Fibroblast of skin of left biceps (primary cell): ENCODE measurements at places on chromosomes 5 and 9.

DNA sequence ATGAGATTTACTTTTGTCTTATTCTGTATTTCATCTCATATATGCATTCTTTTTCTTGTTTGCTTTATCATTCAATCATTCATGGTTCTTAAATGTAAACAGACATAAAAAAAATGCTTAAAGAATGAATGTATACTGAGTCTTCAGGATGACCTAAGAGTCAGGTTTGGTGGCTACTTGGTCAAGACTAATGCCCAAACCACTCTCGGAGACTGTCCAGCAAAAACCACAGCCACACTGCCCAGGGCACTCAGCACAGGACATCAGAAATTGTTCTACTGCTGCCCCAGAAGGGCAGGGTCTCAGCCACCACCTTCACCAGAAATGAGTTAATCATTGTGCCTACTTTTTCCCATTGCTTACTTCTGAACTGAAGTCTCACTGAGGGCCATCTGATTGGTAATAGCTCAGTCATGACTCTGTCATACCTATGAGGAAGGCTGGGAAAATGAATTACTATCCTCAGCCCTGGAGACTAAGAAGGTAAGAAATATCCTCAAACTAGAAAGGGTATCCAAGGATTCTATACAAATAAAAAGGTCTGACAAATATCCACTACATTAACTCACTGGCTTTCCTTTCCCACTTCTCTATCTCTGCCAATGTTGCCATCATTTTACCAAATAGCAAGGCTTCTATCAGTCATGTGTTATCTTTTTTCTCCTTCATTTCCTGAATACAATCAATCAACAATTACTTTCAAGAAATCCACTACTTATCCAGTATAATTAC, 236.1 kb downstream of the CETN3 start:
- DNase-seq: no peak

DNA sequence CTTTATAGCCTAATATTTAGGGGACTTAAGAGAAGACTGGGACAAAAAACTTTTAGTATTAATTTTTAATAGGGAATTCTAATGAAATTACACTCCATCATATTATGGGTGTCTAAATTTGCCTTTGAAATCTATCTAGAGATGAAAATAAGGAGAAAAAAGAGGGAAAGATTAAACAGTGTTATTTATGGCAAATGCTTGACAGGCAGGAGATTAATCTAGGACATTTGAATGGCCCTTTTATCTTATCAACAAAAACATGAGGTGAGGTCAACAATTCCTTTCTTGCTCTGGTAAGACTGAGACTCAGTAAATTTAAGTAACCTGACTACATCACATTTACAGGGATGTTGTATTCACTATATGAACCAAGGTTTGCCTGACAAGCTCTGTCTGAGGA, 852.8 kb upstream of the CTNND2 start:
- DNase-seq: no peak

DNA sequence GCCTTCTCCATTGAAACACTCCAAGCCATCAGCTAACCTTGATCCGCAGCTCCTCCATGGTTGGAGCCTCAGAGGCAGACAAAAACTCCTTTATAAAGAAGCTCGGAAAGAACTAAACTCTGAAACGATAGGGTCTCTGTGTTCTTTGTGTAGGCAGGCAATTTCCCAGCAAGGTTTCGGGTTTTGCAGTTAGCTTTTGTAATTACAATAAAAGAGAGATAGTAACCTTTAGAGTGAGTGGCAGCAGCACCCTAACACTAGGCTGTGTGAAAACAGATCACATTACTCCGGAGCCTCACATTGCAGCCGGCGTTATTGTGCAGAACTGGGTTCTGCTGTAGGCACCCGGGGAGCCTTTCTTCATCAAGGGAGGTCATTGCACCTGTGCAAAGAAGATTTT, 115.8 kb upstream of the MAP3K1 start:
- no peak for DNase-seq

GRCh38 chr9:13603921-13604320, 324.4 kb upstream of the MPDZ start:
- no peak for DNase-seq

DNA sequence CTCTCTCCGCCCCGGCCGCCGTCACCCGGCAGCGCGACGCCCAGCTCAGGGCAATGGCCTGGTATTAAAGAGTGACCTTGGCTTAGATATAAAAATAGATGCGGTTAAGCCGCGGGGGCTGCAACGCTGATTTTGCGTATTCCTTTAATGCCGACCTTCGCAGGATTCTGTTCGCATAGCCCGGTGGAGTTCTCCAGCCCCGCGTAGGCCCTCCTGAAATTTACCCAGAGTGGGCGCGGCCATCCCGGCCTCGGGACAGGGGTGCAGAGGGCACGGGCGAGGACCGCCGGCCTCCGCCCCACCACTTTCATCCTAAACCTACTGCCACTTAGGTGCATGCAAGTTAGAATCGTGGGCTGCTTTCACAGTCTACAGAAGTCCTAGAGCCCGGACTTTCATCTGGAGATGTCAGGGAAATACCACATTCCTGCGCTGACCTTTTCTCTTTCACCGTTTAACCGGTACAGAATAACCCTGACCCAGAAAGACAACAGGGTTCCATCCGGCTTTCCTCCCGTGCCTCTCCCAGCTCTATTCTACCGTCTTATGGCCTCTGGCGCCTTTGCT, 492 bp upstream of the FAM169A start:
- no peak for DNase-seq

DNA sequence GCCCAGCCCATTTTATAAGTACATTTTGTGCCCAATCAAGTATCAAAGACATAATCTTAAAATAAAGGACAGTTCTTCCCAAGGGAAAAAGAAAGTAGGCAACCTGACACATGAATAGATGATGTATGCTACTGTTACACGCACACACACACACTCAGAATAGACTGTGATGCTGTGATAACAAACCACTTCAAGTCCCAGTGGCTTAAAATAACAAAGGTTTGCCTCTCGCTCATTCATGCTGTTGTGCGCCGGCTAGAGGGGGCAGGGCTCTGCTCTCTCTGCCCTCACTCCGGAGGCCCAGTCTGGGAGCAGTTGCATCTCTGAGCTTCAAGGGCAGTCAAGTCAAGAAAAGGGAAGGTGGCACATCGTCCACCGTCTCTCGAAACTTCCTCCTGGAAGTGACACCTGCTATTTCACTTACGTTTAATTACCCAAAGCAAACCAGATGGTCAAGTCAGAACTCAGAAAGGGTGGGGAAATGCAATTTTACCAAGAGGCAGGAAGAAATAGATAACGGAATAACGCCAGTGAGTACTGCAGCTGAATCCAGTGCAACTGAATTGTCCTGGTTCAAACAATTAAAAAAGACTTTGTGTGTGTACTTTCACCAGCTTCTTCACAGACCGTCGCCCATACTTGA, 43.3 kb downstream of the ANKRD33B start:
- DNase-seq: no peak

- no peak for DNase-seq
These were observed 266.8 kb upstream of the NREP start for GRCh38 chr5:112023766-112024165.

GRCh38 chr5:120684213-120684612, 220.1 kb downstream of the PRR16 start:
- no peak for DNase-seq

GRCh38 chr9:110121170-110121569, 86.8 kb downstream of the C9orf152 start:
- no peak for DNase-seq

GRCh38 chr9:132780230-132781007, 97.7 kb downstream of the AK8 start:
- DNase-seq: no peak

GRCh38 chr5:95080441-95080840, 204.5 kb downstream of the MCTP1 start:
- no peak for DNase-seq

GRCh38 chr9:109198736-109199382, 31.8 kb upstream of the FRRS1L start:
- no peak for DNase-seq

DNA sequence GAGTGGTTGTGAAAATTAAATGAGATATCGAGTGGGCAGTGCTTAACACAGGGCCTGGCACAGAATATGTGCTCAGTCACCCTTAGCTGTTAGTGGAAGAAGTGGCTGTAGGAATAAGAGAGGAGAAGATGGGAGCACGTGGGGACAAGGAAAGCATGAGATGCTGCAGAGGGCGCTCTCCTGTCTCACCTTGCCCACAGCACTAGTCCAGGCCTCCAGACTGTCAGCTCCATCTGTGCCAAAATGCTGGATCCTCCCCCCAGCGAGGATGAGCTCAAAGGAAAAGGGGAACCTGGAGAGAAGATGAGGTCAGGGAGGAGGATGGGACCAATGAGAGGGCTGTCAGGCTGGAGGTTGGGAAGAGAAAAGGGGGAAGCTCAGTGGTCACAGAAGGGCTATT, 12.5 kb downstream of the ARAP3 start:
- no peak for DNase-seq

DNA sequence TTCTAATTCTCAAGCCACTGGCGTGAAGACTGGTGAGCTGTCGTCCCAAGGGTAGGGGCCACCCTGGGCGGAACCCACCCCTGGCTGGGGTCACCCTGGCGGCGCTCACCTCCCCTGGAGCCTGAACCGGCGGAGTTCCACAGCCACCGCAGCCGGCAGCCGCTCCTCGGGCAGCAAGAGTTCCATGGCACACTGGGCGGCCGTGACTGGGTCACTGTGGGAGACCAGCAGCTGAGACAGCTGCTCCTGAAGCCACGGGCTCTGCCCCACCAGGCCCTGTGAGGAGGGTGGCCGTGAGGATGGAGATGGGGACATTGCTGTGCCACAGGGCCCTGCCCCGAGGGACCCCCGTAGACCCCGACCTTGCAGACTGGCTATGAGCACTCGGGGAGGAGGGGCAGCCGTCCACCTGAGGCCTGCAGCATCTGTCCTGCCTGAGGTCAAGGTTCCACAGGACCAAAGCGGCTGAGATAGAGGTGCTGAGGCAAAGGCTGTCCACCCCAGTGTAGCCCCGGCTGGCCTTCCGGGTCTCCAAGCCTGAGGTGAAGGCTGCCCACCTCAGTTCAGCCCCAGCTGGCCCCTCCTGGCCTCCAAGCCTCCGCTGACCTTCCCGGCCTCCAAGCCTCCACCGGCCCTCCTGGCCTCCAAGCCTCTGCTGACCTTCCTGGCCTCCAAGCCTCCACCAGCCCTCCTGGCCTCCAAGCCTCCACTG, 50.6 kb upstream of the NRARP start:
- no peak for DNase-seq

GRCh38 chr5:5183189-5183699, 43.1 kb downstream of the ADAMTS16 start:
- DNase-seq: no peak
